ENCODE measurements at places on chromosomes 12 and 14.

- no peak for DNase-seq
Measured at GRCh38 chr14:77409131-77409533, 14.2 kb downstream of the NOXRED1 start.

DNA sequence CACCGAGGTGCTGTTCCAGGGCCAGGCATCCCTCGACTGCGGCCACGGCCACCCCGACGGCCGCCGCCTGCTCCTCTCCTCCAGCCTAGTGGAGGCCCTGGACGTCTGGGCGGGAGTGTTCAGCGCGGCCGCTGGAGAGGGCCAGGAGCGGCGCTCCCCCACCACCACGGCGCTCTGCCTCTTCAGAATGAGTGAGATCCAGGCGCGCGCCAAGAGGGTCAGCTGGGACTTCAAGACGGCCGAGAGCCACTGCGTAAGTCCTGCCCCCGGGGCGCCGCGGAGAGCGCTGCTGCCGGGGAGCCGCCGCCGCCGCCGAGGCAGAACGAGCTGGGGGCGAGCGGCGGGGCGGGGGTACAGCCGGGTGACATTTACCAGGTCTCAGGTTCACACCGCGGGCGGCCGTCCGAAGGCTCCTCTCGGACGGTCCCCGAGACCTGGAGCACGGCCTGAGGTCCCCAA lies 1.4 kb downstream of the PLXNC1 start:
- no peak for DNase-seq

- no peak for DNase-seq
Measured at GRCh38 chr12:41184864-41185263, 3.3 kb upstream of the PDZRN4 start.

DNA sequence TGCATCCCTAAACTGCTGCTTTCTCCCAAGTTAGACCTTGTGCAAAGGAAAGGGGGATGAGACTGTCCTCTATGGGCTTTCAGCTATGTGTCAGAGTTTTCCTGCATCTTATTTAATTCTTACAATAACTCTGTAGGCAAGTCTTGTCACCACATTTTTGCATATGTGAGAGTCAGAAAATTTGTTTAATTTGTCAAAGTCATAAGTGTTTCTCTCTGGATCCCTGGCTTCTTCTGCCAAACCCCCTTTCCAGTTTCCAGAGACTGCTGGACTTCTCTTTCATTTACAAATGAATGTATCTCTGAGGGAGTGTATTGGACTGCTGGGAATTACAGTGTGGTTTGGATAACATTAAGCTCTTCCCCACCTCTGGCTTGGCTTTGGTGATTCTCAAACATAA lies 877.6 kb upstream of the SEL1L start:
- DNase-seq, result no peak

Measured in GM04504 (cell line).